Eye (tissue), 1 donor: ENCODE measurements at places on chromosomes 4 and X.

DNA sequence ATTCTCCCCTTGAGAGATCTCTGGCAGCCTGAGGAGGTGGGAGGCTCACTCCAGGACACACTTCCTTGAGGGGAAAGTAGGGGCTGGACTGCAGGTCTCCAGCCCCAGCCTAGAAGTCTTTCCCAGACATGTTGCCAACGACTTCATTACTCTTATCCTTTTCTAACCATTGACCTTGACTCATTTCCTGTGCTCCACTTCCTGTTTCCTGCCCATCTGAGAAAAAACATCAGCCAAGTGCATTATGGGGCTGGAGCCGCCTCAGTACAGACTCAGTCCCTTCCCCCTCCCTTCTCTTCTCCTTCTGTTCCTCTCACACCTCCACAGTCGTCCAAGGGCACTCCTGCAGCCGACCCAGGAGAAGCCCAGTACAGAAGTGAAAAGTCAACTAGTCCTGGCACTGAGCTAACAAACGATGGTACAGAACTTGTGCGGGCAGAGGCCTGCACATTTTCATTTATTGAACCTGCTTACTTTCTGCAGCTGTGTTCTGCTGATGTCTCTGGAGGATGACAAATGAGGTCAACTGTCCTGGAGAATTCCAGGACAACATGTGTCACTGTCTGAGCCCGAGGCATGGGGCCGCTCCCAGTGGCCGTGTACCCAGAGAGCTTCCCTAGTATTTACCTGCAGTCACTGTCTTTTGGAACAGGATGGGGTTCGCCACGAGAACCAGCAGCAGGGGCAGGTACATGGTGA is 20.1 kb downstream of the GPR143 start:
- DNase-seq = no peak

GRCh38 chrX:47605024-47605423 is 14.6 kb downstream of the SYN1 start:
- no peak for DNase-seq

- DNase-seq = peak; percentile 66
These were observed 1.5 kb downstream of the GSX2 start for GRCh38 chr4:54101190-54102041.

GRCh38 chr4:78796526-78796925 is 20.4 kb downstream of the BMP2K start:
- DNase-seq = no peak

DNA sequence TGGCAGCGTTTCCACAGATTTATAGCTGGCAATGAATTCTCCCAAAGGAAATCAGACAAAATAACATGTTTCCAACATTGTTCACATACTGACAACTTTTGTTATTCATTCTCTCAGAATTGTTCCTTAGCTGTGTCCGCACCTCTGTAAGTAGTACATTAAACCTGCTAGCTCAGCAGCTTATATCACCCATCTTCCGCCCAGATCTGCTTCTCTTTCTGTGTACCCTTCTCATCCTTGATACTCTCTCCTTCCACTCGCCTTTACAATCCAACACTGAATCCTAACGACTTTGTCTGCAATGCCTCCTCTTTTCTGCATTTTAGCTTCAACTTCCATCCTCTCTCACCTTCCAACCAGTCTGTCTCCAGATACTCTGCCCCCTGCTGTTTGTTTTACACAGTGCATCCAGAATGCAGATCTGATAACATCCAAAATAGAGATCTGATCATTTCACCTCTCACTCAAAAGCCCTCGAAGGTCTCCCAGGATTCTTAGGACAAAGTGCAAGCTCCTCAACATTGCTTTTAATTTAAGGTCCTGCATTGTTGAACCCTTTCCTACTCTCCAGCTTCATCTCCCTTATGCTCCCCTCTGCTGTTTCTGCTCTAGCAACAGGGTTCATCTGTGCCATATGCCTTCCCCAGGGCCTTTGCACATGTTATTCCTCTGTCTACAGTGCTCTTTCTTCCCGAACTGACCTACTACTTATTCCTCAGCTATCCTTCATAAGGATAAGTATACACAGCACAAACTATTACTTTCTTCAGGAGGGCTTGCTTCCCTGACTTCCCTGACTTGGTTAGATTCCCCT is 67.3 kb upstream of the VBP1 start:
- DNase-seq = peak; percentile 19

GRCh38 chr4:171203425-171203824 is 609.8 kb upstream of the GALNTL6 start:
- no peak for DNase-seq

DNA sequence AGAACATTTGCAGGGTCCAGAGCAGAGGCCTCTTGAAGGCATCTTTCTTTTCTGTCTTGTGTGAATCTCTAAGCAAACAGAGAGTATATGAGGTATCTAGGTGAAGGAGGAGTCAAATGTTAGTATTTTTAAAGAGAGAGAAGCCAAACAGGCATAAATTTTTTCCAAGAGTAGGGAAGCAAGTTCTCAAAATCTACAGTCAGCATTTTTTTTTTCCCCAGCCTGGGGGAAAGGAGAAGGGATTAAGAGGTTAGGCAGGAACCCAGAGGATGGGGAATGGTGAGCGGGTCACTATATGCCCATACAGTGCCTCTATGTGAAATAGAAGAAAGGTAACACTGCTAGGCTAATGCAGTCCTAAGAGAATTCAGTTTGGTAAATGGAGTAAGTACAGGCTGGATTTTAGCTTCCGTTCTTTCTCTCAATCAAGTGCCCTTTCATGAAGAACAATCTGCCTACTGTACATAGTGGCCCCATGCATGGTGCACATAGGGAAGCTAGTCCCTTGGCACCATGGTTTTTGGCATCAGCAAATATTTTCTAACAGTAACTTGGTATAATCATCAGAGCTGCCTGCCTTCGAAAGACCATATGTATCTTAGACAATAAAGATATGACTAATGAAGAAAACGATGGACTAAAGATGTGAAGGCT is 163.1 kb upstream of the MAB21L2 start:
- no peak for DNase-seq

DNA sequence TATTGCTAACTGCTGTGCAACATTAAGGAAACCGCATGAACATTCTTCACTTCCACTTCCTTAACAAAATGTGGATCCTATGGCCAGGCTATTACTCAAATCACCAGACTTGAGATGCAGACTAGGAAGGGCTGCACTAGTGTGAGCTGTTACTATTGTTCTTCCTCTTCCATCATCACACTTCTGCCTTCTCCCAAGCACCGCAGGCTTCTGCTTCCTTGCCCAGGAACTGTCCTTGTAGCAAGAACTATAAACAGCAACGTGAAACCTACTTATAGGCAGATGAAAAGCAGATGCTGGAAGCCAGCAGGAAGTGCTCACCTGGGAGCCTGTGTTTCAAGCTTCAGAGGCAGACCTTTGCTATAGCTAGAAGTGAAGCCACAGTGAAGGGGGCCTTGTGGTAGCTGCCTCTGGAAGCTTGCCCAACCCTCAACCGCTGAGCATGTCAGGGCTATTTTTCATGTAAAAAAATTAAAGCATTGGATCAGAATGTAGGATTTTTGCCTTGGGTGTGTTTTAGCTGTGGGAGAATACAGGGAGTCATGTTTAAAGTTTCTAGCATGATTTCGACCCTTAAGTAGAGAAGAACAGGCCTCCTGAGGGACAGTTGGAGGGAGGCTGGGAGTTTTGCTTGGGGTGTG is 43.9 kb downstream of the CLNK start:
- DNase-seq = no peak

GRCh38 chr4:8732681-8733243 is 138.9 kb downstream of the HMX1 start:
- no peak for DNase-seq

- DNase-seq = no peak
These were observed 10.5 kb upstream of the TIGD2 start for GRCh38 chr4:89100853-89101252.

GRCh38 chrX:6574762-6575161 is 39.8 kb upstream of the VCX3A start:
- no peak for DNase-seq

- no peak for DNase-seq
These were observed 24.9 kb upstream of the MTM1 start for GRCh38 chrX:150543230-150544155.

- DNase-seq = no peak
These were observed 160.3 kb downstream of the OR13H1 start for GRCh38 chrX:131704136-131704695.
